ENCODE measurements at places on chromosomes 12 and 14. TPM values are rescaled to one million over a fixed set of nuclear protein-coding genes. Genes with fewer than 3 reads are reported as not detected.

DNA sequence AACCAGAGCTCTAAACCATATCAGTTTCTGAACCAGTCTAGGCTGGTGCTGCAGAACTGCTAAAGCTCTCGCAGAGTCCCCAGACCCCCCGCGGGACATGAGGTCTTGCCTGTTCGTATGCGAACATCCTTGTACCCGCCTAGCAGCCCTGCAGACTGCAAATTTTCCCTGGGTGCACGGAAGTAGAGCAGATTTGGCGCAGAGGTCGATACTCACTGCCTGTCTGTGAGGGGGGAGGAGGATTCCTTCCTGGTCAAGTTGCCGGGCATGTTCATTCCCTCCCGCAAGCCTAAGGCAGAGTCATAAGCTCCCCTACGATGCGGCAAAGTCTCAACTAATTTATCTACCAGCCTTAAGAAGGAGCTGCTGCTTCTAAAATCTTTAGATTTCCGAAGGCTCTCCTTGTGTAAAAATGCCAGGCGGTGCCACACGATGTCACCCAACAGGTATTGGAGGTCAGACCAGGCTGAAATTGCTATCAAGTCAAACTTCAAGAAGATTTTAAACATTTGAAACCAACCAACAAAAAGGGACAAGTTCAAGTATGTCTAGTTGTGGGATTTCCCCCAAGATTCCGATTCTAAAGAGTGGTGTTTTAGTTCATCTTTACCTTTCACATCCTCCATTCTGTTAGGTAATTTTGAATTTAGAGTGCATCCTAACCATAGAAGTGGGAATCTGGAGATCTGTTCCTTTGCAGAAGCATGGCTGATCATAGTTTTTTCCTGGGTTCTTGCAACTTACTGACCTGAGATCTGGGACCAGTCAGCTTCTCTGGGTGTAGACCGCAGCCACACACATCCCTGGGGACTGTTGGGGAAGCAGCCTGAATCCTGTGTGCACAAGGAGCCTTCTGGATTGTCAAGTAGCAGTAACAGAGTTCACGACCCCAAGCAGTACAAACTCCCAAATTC lies 1.6 kb upstream of the PAX9 start:
- no peak for DNase-seq

DNA sequence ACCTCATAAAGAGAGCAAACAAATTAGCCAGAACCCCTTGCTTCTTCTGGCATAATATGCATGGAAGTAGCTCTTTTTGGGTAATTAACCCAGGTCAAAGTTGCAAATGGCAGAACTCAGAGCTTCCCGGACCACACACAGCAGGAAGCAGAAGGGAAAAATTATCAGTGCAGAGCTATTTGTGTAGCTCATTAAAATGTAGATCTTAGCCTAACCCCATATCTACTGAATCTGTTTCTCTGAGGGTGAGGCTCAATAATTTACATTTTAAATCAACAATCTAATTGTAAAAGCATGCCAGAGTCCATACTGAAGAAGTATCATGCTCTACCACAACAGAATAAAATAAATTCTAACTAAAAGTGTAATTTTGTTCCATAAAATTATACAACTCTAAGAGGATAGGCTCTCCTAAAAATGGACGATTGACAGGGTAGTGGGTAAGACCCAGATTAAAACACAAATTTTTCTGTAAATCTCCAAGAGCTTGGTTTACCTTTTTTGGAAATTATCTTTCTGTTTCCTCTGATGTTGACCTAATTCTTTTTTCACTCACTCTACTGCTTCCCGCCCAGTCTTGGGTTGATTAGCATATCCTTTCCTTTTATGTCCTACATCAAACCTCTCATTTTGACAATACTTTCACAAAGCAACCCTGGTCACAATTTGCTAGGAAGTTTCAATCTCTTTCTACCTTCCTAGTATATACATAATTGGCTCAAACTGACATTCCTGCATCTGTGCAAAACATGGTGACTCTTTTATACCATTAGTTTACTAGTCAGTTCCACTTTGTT lies 213.3 kb upstream of the SLC16A7 start:
- no peak for DNase-seq

DNA sequence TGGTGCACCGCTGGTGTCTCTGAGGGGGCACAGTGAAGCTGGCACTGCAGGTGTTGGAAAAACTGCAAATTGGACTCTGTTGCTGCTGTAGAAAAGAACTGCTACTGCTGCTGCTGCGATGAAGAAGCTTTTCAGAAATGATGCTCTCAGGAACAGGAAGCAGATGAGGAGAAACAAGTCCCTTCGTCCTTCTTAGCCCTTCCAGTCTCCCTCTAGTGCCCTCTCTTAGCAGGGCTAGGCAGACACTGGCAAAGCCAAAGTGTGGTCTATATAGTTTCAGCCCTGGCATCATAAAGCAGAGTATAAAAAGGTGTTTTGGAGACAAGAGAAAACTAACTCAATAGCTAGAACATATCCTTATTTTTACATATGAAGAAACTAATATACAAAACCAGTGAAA lies 174.5 kb downstream of the MYRFL start:
- DNase-seq = no peak

DNA sequence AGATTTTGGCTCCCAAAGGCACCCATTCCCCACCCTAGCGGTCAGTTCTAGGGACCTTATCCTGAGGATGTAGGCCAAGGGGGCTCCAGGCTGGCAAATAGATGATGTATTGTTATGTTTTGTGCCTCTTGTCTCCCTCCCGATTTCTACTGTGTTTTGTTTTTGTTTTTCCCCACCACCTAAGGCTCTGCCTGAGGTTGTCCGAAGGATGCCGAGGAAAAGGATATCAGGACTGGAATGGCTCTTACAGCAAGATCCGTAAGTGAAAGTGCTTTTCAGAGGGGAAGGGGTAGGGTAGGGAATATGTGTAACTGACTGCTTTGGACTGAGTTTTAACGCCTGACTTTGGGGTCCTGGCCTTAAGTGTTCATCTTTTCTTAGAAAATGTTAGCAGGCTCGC lies 6.6 kb downstream of the FOXG1 start:
- DNase-seq = no peak

- DNase-seq = no peak
Measured at GRCh38 chr12:18483698-18484325, 222.5 kb downstream of the PIK3C2G start.

- DNase-seq = no peak
Measured at GRCh38 chr14:75770635-75771034, 109.6 kb downstream of the TTLL5 start.

- no peak for DNase-seq
Measured at GRCh38 chr14:94571950-94572349, 9.3 kb upstream of the SERPINA5 start.

- DNase-seq = no peak
Measured at GRCh38 chr12:96375170-96375569, 25.1 kb downstream of the CDK17 start.

DNA sequence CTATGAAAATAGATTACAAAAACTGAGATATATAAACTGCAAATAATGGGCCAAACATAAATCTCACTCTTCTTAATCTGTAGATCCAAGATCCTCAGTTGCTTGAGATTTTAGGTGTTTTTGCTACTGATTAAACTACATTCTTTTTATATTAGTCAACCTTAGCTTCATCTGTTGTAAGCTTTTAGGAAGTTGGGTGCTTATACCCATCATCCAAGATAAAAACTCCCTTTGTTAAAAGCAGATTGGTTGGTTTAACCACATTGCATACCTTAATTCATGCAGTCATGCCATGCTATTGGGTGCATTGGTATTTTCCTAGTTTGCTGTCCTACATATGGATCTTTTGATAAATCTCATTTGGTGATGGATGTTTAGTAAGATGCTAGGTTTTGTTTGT lies 46.2 kb upstream of the DIP2B start:
- DNase-seq = no peak

- peak; percentile 58 for DNase-seq
Measured at GRCh38 chr12:101823891-101824290, 6.9 kb downstream of the GNPTAB start.

DNA sequence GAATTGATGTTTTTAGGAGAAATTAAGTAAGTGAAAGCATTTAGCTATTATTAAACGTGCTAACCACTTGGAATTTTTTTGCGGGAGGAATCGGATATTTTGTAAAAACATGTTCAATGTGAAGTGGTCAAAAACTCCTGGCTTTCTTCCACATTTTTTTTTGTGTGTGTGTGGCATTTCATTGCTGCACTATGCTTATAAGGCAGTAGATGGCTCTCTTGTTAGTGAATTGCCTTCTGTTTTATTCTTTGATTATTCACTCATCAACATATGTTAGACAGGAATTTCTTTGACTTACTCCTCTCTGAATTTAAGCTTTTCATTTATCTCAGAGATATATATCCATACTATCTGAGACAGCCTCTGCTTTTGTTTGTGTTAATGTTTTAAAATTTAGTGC lies 71.3 kb downstream of the DERA start:
- DNase-seq = peak; percentile 53

DNA sequence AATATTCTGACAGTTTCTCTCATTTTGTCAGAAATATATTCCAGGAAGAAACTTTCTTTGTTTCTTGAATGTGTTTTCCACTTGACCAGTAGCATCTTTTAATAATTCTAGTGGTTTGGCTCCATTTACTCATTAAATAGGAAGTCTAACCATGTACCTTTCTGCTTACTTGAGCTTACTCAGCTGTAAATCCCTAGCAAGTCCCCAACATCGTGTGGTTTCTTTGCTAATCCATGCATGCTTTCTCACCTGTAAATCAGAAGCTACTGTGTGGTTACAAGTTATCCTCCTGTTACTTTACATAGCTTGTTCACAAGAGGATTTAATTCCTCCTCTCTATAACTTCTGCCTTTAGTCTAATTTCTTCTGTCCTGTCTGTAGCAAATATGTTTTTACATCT lies 227.7 kb downstream of the FSCB start:
- DNase-seq = no peak

GRCh38 chr14:65211341-65211987 lies 109.1 kb upstream of the MAX start:
- DNase-seq = no peak

DNA sequence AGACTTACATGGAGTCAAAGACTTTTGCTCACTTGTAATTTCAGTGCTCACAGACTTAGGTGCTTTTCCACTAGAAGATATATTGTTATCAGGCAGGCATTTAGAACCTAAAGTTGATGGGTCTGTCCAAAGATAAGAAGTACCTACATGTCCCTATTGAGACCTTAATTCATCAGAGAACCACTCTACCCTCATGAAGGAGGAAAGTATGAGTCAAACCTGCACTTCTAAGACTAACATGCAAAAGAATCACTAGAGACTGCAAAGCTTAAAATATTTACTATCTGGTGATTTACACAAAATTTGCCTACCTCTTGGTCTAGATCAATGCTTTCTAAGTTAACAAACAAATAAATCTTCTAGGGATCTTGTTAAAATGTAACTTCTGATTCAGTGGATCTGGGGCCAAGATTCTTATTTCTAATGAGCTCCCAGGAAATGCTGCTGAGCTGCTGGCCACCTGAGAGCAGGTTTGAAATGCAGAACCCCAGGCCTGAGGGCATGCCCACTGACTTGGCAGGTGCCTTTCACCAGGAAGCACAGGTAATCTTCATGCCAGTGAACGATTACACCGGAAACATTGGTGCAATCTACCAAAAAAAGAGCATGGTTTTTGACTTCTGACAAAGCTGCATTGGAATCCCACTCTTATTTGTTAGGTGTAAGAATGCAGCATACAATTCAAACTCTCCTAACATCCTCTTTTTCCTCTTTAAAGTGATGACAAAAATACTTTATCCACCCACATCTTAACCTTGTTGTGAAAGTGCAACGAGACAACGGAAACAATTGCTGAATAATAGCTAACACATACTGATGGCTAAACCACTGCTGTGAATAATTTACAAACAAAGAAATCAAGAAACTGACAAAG lies 214.2 kb downstream of the ADAMTS20 start:
- DNase-seq = no peak

Gene NUAK1
- total RNA-seq = 54.6 TPM

Gene ZDHHC22
- total RNA-seq = 5.7 TPM

Gene PPP1R3E
- total RNA-seq = 4.5 TPM

Gene IL26
- not detected for total RNA-seq

Gene TMEM253
- total RNA-seq = not detected
